ENCODE measurements at places on chromosomes 5 and 9.

DNA sequence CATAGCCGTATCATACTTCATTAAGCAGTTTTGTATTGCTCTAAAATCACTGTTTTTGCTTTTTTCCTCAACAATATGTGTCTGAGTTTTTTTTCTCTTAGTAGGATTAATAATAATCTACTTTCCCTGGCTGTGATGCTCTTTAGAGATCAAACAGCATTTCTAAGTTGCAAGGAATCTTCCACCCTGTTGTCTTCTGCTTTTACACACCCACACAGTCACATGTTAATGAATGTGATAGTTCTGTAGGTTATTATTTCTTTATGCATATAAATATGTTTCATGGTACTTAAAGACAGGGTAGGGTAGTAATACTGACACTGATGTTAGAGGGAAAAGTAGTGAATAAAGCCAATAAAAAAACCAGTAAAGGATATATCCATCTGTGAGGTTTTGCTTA lies 29.3 kb downstream of the SLC44A1 start:
- DNase-seq: no peak

GRCh38 chr9:102855641-102856040 lies 139.5 kb upstream of the CYLC2 start:
- DNase-seq: no peak

GRCh38 chr5:132566657-132567056 lies 9.9 kb downstream of the RAD50 start:
- no peak for DNase-seq

- DNase-seq: no peak
These were observed 58.6 kb downstream of the PTCD2 start for GRCh38 chr5:72378639-72379289.

DNA sequence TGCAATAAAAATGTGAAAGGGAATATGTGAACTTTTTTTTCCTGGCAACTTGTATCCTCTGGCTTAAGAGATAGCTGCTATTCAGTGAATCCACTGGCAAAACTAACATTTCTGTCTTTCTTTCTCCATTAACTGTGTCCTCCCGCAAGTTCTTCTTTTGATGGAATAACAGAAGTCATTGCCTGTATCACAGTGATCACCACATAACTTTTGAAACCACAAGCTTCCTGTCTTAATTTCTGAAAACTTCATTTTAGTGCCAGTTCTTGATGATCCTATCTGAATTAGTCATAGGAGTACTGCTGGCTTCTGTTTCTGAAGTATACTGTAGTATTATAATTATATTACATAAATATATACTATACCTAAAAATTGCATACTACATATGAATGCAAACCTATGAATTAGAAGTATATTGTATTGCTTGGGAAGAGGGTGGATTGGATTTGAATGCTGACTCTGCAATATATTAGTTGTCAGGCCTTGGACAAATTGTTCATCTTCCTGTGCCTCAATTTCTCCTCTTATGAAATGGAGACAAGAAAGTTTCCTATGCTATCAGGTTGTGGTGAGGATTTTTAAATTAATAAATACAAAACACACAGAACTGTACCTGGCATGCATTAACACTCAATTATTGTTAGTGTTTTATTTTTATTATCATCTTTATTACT lies 441.6 kb downstream of the CETN3 start:
- DNase-seq: no peak

- DNase-seq: no peak
These were observed 114.4 kb downstream of the PSD2 start for GRCh38 chr5:139910036-139910435.

GRCh38 chr9:85038061-85038460 lies 368.5 kb downstream of the NTRK2 start:
- DNase-seq: no peak

DNA sequence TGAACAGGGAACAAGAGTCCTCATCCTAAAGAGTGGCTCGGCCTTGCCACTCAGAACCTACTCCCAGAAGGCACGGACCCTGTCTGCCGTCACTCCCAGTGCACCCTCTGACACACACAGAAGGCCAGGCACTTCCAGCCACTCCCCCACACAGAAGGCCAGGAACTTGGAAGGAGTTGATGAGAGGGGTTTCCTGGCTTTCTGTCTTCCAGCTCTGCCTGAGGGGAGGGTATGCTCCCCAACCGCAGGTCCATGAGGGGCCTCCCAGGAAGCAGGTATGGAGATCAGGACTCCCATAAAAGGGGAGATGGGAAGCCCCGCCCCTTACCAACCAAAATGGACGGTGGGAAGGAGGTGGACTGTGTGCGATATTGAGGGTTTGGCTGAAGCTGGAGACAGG lies 247.6 kb upstream of the IRX4 start:
- DNase-seq: no peak

DNA sequence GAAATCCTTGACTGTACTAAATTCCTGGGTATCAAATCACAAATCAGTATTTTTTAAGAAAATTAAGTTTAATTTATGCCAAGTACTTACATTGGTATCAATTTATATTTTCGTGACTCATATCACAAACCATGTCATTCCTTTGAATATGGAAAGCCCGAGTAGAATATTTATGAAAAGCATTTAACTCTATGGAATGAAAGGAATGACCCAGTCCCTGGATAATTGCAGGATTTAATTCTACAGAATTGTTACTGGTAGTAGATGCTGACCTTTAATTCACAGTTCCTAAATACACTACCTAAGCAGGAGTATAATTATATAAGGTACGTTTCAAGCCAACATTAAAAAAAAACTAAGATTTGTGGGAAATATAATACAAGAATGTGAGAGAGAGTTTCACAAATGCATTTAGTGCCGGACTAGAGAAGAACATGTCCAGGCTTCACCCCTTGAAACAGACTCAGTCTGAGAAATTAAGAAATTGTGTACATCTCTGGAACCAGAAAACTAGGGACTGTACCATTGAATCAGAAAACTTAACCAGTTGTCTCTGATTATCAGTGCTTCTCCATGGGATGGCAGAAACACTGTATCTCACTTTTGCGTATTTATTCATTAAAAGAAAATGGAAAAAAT lies 28.5 kb upstream of the PLPPR1 start:
- DNase-seq: no peak

- no peak for DNase-seq
These were observed 43.2 kb upstream of the ORM1 start for GRCh38 chr9:114279693-114280092.

GRCh38 chr9:103992938-103993579 lies 101.0 kb upstream of the SMC2 start:
- no peak for DNase-seq

DNA sequence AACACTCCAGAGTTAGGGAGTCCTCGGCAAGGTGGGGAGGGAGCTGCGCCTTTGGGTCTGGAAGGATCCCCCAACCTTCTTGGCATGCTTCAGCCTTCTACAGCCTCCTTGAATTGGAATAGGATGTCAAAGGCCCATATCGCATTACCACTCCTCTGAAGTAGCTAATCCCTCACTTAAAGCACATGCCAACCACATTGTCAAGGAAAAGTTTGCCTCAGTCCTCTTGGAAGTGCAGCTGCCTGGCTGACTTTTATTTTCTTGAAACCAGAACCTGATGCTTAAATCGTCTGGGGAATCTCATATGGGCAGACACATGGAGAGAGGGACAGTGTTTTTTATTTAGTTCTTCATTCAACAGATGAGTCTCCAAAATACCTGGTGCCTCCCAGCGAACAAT lies 14.5 kb downstream of the CXCL14 start:
- DNase-seq: no peak

DNA sequence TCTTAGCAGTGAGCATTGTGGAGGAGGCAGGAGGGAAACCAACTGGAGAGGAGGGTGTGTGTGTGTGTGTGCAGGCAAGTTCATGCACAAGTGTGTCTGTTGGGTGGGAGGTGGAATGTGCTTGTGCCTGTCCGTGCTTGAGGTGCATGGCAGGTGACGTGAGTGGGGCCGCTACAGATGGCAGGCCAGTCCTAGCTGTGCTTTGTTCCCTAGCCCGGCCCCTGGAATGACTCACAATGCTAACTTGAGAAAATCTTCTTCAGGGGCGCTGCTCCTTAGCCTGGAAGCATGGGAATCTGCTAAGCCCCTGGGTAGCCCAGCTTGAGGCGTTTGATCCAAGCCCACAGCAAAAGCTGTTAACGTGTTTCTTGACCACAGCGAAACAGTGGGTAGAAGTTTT lies 25.0 kb upstream of the DMRT2 start:
- DNase-seq: no peak

GRCh38 chr5:17228821-17229291 lies 11.4 kb downstream of the BASP1 start:
- DNase-seq: no peak

DNA sequence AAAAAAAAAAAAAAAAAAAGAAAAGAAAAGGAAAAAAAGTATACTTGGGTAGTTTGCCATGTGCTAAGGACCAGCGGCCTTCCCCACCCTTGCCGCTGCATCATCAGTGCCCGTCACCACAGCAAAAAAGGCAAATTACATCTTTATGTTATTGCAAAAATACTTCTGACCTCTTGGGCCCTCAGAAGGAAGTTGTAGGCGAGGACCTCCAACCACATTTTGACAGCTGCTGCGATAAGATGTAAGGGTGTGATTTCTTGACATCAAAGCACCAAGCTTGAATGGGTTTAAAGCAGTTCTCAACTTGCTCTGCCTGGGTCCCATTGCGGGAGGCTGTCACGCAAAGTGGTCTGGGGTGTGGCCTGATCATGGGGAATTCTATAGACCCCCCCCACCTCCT lies 39.2 kb downstream of the DMRT1 start:
- no peak for DNase-seq

- no peak for DNase-seq
These were observed 299.9 kb upstream of the RFX3 start for GRCh38 chr9:3825721-3826120.

DNA sequence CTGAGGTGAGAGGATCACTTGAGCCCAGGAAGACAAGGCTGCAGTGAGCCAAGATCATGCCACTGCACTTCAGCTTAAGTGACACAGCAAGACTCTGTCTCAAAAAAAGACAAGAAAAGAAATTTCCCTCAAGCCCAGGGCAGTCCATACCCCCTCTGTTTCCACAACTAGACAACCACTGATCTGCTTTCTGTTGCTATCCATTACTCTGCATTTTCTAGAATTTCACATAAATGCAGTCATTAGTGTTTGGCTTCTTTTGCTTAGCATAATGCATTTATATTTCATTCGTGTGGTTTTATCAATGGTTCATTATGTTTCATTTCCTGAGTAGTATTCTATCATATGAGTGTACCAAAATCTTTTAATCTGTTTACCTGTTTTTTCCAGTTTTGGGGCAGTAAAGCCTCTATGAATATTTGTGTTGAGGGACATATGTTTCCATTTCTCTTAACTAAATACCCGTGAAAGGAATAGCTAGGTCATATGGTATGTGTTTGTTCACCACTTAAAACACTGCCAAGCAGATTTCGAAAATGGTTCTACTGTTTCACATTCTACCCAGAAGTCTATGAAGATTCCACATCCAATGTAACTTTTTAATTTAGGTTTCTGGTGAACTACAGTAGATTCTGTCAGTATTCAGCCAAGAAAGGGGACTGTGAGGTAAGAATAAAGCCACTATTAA lies 271.8 kb downstream of the ZNF608 start:
- no peak for DNase-seq

DNA sequence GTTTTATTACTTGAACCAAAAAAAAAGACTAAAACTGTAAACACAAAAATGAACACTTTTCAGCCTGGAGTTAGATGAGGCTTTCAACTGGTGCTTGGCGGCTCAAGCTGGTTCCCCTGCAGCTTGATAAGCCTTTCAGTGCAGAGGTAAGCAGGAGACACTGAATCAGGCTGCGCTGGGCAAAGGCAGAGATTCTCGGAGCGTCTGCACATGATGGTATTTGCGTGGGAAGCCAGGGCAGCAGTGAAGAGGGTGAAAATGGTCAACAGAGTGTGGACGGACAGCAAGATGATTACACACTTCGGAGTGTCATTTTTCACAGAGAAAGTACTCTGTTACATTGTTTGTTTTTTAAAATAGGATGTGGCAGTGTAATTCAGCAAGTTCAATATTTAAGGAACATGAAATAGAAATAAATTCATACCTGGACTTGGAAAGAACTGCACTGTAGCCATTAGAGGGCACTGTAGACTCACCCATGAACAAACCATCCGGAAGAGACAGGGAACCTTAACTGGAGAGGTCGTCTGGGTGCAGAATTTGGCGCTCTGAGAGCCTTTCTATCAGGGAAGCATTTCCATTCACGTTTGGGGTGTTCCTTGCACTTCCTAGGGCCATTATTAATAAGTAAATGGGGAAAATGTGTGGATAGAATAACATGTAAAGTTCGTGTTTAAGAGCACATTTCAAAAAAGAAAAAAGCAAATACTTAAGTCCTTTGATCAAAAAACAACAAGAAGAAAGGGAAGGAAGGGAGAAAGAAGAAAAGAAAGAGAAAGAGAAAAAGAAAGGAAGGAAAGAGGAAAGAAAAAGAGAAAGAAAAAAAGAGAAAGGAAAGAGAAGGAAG lies 69.8 kb downstream of the ICE1 start:
- DNase-seq: peak; percentile 73

- DNase-seq: no peak
These were observed 15.1 kb upstream of the IGFBPL1 start for GRCh38 chr9:38439291-38439915.

GRCh38 chr5:107968406-107968843 lies 297.7 kb upstream of the EFNA5 start:
- no peak for DNase-seq

DNA sequence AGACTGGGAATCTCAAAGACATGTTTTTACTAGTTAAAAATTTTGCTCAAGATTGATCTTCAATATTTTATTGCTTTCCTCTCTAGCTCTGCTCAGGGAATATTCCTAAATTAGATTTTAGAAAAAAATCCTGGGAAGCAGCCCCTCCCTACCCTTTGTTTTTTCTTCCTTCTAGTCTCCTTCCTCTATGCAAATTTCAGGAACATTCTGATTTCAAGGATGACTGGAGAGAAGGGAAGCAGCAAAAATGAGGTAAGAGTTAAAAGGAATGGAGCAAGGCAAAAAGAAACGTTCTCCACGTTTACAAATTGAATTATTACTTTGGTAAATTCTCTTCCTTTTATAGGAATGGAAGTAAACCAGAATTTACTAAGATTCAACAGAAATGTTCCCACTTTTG lies 493.4 kb upstream of the TUSC1 start:
- DNase-seq: no peak

DNA sequence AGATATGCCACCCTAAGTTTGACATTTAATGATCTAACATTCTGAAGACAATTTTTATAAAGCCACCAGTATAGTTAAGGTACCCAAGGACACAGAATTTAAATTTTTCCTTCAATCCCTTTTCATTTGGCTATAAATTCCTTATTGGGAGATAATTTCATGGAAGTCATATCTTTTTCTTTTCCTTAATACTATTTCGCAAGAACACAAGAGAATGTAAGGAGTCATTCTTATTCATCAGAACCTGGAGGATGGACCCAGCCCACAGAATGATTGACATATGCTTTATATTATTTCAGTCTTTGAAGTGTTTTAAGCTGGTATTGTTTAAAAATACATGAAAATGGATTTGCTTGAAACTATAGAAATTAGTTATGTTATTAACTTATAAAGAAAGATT lies 79.6 kb downstream of the DROSHA start:
- DNase-seq: no peak
